ENCODE measurements at places on chromosomes 12 and 14.
A peak's percentile ranks its signal among the peaks of the same experiment; 100 is the strongest.

GRCh38 chr12:62977418-62977817 lies 42.5 kb upstream of the PPM1H start:
- DNase-seq: no peak

DNA sequence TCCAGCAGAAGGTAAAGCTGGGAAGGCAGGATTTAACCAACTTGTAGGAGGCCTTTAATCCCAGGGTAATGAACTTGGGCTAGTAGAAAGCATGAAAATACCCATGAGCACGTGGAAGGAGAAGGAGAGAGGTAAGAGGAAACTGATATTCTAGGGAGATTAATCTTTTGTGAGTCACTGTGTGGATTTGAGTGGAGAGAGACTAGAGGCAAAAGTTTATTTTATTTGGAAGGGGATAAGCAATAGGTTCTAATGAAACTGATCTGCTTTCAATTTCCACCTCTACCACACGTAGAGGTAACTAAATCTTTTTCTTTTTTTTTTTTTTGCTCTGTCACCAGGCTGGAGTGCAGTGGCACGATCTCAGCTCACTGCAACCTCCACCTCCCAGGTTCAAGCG lies 52.1 kb downstream of the PTPN21 start:
- no peak for DNase-seq

DNA sequence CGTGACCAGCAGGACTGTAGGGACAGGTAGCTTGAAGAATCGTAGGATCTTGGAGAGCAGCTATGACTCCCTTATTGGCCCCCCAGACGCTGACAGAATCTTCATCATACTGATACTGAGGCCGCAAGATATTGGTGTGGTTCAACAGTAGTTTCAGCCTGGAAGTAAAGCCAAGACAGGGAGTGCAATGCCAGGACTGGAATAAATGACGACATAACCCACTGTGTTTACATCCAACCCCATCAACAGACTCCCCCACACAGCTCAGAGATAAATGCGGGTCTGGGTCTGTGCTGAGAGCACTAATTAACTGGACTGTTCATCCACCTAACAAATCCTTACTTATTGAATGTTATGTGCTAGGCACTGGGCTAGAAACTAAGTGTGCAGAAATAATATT lies 16.6 kb downstream of the NOXRED1 start:
- no peak for DNase-seq

- peak; percentile 85 for DNase-seq
These were observed 65.0 kb downstream of the PITPNM2 start for GRCh38 chr12:123085730-123086487.

DNA sequence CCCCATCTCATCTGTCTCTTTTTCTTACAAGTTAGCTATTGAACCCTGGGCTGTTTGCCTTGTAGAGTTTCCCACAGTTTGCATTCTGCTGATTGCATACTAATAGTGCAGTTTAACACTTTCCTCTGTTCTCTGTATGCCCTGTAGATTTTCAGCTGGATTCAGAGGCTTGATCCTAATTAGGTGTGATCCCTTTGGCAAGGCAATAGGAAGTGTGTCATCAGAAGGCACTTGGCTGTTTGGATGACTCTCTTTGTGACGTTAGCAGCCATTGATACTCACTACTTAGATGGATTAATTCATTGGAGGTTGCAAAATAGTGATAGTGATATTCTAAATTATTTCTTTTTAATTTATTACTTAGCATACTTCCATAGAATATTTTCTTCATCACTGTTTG lies 33.6 kb downstream of the FUT8 start:
- no peak for DNase-seq

DNA sequence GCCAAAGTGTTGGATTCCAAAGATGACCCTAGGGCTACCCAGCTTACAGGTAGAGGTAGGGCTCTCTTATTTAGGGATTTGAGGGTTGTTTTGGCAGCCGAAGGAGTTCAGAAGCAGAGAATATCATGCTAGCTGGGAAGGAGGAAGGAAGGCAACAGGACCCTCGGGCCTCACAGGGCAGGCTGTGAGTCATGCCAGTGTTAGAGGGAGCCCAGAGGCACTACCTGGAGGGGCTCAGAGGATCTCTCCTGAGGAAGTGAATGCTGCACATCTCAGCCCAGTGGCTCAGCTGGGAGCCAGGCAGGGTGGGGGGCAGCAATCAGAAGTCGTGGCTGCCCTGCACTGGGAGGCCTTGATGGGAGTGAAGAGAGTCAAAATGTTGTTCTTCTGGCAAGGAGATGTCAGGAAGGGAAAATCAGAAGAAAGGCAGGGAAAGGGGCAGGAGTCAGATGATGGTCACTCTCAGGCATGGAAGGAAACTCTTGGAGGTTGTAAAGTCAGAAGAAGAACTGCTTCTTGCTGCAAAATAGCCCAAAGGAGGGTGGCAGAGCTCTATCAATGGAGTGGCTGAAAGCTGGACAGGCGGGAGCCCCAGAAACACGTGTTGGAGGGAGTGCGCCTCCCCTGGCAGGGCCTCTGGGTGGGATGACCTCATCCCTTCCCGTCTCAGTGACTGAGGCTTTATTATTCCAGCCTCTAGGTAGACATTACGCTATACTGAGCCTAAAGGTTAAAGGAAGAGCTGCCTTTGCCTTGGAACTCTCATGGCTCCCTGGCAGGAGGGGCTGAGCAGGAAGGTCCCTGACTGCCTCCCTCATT lies 141.3 kb downstream of the SMOC1 start:
- DNase-seq: no peak

Data from hematopoietic multipotent progenitor cell (in vitro differentiated cells).